CD4-positive, alpha-beta T cell (primary cell): ENCODE measurements at places on chromosomes 6 and 20.

GRCh38 chr6:116217069-116217468 lies 36.8 kb downstream of the TSPYL4 start:
- DNase-seq: no peak

- DNase-seq: no peak
These were observed 1265.4 kb upstream of the GJE1 start for GRCh38 chr6:140867336-140867735.

DNA sequence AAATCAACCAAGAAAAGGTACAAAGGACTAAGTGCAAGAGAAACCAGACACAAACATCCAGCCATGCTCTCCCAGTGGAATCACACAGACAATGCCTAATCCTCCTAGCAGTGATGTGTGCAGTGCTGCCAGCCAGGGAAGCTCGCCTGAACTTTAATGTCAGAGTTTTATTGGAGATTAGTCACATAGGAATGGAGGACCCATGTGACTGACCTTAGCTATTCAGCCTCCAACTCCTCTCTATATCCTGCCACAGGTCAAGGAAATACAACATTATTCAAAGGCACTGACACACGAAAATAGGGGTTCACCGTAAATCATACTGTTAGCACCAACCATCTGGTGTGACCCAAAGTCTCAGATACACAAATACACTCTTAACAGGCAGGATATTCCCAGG lies 684.6 kb downstream of the DOK5 start:
- DNase-seq: no peak

GRCh38 chr6:169638388-169638787 lies 63.4 kb downstream of the WDR27 start:
- DNase-seq: no peak

DNA sequence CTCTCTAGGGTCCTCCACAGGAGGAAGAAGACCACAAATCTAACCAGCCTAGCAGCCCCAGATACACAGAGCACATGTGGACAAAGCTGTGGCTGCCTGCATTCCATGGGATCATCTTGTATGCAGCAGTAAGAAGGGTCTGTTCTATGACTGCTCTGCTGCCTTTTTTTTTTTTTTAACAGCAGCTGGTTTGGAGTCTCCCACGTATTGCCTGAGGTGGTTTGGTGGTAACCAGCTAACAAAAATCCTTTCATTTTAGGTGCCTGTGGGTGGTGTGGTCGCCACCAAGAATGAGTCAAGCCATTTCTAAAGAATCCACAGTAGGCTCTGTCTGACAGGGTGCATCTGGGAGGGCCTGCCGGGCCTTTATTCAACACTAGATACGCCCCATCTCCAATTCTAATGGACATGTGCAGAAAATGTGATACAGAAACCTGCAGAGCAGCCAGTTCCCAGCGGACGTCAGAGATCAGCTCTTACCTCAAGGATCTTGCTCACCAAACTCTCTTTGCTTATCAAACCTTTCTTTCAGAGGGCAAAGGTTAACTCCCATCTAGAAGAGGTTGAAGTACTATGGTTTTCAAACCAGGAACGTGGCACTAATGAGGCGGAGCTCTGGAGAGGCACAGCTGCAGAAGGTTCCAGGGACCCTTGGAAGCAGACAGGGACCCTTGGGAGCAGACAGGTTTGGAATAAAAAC lies 32.0 kb downstream of the GNAS-AS1 start:
- DNase-seq: no peak

- no peak for DNase-seq
These were observed 37.1 kb upstream of the FILIP1 start for GRCh38 chr6:75530696-75531095.

DNA sequence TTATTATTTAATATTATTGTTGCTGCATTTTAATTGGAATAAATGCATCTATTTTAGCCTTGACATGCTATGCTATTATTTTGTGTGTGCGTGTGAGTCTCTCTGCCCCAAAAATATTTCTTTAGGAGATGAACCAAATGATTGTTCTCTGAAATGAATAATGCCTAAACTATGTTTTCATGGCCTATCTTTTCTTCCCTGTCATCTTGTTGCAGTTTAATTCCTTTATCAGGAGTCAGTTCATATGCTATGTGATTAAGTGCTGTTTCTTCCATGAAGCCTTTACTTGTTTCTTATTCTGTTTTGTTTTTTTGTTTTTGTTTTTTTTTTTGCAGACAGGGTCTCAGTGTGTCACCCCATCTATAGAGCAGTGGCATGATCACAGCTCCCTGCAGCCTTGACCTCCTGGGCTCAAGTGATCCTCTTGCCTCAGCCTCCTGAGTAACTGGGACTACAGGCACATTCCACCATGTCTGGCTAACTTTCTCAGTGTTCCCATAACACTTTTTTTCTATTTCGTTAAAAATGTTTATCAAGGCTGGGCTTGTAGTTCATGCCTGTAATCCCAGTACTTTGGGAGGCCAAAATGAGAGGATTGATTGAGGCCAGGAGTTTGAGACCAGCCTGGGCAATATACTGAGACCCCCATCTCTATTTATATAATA lies 25.7 kb downstream of the TPX2 start:
- no peak for DNase-seq

DNA sequence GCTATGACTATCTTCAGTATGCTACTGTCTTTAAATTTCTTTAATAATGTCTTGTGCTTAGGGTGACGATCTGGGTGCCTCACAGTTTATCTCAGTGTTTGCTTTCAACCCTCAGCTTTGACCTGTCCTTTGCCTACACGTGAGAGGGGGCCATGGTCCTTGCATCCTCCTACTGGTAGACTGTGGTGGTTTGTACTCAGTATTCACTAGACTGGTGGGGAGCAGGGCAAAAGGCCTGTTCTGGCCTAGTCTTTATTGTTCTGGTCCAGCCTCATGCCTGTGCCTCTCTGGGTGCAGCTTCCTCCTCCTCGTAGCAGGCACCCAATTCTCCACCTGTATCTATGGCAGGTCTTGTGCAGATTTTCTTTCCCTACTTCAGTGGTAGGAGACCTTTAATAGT lies 354.9 kb downstream of the CD109 start:
- no peak for DNase-seq

GRCh38 chr20:45905505-45906079 lies 6.4 kb downstream of the PLTP start:
- DNase-seq: no peak

- DNase-seq: no peak
These were observed 575.4 kb downstream of the TFAP2B start for GRCh38 chr6:51394061-51394460.

GRCh38 chr6:62391358-62391757 lies 105.3 kb upstream of the KHDRBS2 start:
- no peak for DNase-seq
